ENCODE measurements at places on chromosomes 16 and 17.

GRCh38 chr16:83955218-83956130 lies 2.4 kb downstream of the OSGIN1 start:
- DNase-seq: no peak

DNA sequence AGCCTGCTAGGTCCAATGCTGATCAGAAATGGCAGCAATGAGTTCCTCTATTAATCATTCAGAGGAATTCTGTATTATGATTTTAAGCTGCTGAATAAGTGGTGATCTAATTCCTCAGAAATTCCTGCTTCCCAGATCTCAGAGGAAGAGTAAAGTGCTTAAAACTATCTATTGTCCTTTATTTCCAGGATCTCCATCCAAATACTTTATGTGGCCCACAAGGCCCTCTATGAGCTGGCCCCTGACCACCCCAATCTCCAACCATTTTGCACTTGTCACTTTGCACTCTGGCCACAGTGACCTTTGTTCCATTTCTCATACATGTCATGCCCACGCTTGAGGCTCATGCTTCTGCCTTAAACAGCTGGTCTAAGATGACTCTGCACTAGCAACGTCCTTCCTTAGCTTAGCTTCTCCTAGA lies 93.7 kb downstream of the CA10 start:
- DNase-seq: no peak

DNA sequence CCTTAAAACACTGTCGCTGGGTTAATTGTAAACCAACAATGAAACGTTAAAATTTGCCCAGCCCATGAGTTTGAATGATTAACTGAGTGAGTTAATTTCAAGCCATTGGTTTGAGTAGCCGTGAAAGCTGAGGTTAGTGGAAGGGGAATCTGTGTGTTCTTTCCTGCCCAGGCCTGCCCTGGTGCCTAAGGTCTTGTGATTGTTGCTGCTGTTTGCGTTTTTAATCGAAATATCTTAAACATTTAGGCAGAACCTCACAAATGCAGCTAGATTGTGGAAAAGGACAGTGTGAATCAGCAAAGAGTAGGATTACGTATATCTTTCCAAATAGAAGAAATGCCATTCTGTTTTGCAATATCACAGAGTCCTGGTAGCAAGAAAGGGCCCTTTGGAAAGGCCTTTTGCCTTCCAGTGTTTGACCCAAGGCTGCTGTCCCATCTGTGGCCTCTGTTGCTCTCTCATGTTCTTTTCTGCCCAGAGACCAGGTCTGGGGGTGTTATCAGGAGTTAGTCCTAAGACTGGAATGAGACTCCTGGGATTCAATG lies 113.8 kb downstream of the MSI2 start:
- DNase-seq: no peak

- no peak for DNase-seq
Observed at GRCh38 chr16:46715769-46716305, 26.4 kb downstream of the ORC6 start.

DNA sequence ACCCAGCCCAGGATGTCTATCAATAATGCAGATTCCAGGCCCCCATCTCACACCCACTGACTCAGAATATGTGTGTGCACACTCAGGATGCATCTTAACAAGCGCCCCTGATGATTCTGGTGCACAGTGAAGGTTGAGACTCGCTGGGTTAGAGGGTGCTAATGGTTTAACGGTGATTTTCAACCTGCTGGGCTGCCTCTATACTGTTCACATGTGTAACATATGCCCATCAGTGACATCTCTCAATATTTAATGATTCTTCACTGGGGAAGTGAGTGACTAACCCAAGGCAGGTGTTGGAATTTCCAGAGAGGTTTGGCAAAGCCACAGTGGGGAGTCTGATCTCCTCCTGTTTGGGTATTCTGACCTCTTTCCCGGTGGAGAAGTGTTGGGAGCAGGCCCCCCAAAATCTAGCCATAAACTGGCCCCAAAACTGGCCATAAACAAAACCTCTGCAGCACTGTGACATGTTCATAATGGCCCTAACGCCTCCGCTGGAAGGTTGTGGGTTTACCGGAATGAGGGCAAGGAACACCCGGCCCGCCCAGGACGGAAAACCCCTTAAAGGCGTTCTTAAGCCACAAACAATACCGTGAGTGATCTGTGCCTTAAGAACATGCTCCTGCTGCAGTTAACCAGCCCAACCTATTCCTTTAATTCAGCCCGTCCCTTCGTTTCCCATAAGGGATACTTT lies 4.1 kb upstream of the DOC2B start:
- DNase-seq: no peak

DNA sequence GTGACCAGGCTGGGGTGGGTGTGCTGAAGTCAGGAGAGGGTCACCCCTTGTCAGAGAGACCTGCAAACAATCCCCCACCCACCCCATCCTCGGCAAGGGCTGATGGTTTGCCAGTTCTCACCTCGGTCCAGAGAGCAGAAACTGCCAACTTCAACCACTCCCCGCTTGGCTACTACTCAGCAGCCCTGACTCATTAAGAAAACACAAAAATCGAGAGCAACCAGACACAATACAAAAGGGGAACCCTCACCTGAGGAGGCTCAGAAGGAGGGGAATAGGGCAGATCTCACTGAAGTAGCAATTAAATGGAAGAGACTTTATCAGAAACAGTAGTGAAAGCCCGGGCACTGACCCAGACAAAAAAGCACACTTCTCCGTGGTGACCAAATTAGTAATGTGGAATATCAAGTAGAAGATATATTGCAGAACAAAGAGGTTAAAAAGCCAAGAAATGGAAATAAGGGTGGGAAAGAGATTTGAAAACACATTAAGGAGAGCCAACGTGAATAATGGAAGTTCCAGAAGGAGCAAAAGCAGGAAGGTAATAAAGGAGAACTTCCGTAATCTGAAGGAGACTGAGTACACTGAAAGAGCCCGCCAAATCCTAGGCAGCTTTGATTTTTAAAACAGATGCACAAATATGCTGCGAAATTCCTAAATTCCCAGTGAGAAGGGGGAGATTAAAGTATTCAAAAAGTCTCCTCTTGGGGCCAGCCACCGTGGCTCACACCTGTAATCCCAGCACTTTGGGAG lies 23.6 kb downstream of the CENPV start:
- DNase-seq: no peak

DNA sequence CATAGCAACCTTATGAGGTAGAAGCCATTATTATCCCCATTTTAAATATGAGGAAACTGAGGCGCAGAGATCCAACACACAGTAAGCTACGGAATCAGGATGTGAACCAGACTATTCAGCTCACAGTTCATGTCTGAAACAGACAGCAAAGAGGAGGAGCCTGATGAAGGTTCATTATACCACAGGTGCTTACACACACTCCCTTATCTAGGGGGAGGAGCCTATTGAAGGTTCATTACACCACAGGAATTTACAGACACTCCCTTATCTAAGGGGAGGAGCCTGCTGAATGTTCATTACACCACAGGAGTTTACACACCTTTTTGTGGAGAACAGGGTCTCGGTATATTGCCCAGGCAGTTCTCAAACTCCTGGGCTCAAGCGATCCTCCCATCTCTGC lies 21.9 kb downstream of the C16orf95 start:
- DNase-seq: no peak

DNA sequence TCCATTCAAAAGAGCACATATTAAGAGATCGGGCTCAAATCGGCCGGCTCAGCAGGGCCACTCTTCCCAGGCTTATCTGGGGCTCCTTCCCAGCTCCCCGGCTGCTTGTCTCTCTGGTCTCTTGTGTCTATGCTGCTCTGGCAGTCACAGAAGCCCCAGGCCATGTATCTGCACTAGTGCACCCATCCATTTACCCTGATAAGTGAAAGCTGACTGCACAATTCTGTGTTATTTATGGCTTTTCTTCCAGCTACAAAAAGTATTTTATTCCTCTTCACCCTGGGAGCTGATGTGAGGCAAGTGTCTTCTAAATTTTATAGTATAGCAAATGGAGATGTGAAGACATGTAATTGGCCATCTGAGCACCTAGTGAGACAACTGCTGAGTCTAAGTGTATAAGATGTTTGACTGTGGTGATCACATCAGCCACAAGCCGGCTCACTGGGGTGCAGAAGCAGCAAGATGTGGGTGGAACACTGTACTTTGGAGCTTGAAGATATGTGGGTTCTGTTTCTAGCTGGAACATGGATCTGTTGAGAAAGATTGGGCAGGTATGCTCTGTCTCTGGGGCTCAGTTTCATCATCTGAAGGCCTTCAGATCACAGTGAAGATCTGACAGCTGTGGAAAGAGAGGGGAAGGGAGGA lies 78.1 kb upstream of the MPHOSPH6 start:
- DNase-seq: no peak

DNA sequence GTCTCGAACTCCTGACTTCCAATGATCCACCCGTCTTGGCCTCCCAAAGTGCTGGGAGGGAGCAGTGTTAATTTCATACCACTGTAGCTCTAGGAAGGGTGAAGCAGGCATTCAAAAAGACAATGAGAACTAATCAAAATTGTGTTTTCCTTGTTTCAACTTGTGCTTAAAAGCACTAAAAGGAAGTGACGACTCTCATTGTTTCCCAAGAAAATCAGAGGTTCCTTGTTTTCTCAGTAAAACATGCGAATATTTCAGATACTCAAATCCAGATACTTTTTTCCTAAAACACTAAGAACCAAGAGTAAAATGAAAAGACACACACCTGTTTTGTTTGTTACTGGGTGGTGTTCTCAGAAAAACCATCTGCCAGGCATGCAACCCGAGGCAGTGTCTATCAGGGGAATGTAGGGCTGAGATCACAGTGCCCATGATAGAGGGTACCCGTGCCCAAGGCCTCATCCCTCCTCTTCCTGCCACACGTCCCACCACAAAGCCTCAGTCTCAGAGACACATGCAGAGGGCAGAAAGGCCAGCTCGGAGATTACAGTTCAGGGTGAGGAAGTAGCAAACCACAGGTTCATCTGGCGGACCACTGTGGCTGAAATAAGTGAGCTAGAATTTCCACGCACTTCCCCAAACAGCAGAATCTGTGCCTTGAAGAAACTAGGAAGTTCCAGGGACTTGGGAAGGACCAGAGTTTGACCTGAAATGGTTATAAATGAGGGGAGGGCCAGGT lies 33.7 kb downstream of the GINS3 start:
- DNase-seq: no peak

Data from NCI-H1417 treated with DMSO at 0.1 percent for 48 hours (cell line).